ENCODE measurements at places on chromosomes 2 and 18.

DNA sequence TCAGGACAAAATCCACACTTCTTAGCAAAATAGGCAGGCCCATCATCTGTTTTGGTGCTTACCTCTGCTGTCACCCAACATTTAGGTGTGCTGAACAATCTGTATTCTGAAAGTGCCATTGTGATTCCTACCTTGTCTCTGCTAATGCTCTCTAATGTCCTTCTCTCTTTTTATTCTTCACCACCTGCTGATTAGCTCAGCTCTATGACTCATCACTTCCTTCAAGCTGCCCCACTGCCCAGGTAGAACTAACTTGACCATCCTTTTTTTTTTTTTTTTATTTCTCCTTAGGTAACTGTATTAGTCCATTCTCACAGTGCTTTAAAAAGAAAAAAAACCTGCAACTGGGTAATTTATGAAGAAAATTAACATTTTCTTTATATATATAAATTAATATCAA, 478.7 kb upstream of the POU3F3 start:
- no peak for DNase-seq

DNA sequence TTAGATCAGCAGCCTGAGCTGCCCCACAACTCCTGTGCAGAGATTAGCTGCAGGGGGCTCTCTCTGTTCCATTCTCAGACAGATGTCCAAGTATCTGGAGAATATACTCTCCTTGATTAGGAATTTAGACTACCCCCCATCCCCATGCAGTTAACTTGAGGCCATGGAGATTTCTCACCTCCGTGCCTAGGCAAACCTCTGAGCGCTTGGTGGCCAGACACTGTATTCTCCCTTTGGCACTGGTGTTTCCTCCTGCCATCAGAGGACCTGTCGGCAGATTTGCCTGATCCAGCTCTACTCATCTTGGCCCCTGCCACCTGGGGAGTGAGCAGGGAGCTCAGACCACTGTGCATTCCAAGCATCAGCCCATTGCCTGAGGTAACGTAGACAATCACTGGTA, 48.3 kb downstream of the ZNF804A start:
- DNase-seq = no peak

GRCh38 chr2:233428008-233428407, 73.7 kb downstream of the DGKD start:
- DNase-seq = no peak

DNA sequence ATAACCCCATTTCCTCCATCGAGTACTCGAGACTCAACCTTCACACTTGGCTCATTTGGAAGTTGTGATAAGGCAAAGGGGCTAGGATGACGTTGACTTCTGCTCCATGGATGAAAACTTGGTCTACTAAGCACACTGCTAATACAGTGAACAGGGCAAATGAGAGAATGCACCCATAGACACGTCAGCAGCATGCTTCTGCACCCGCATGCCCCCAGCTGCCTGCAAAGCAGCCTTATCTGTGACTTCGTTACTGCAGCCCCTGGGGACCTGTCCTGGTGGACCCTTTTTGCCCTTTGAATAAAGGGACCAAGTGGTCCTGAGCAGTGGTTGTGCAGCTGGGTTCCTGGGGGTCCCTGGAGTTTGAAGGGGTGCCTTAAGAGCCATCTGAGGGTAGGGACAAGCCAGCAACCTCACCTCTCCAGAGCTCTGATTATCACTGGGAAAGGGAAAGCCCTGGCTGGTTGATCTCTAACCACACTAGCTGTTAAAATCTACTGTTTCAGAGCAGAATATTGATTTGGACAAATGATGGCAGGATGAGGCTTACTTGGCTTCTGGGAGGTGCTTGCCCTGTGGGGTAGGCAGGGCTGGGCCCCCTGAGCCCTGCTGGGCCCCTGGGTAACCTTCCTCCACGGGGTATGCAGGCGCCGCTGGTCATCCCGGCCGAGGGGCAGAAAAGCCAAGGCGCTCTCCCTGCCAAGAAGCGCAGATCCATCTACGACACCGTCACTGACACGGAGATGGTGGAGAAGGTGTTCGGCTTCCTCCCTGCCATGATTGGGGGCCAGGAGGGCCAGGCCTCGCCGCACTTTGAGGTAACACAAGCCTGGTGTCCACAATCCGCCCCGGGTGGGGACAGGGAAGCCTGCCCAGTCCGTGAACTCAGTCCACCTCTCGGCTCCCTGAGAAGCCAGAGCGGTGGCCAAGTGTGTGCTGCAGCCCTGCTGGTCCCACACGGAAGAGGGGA, 37.6 kb upstream of the GPR17 start:
- DNase-seq = no peak

DNA sequence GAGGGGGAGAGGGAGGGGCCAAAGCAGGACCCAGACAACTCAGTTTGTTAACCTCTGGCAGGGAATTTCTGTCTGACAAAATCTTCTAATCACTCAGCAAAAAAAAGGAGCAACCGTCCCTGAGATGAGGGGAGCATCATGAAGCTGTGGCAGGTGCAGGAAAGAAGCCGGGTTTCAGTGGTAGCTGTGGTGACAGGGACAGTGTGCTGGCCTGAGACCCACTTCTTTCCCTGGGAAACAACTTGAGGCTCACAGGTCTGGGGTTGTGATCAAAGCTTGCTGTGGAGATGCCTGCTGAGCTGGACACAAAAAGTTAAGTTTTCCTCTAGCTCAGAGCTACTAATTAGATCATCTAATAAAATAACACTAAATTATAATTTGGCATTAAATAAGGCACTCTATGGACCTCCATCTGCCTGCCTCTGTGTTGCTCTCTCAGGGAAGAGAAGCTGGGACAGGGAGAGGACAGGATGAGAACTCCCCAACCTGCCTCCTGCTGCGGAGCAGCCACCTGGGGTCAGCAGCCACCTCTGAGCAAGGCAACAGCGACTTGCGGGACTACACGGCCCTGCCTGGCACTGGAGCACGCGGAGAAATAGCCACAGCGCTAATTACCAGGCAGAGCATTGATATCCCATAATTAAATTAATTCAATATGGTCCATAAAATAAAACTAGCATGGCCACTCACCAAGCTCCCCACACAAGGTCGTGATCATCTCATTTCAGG, 104.6 kb upstream of the TEX51 start:
- DNase-seq = no peak

DNA sequence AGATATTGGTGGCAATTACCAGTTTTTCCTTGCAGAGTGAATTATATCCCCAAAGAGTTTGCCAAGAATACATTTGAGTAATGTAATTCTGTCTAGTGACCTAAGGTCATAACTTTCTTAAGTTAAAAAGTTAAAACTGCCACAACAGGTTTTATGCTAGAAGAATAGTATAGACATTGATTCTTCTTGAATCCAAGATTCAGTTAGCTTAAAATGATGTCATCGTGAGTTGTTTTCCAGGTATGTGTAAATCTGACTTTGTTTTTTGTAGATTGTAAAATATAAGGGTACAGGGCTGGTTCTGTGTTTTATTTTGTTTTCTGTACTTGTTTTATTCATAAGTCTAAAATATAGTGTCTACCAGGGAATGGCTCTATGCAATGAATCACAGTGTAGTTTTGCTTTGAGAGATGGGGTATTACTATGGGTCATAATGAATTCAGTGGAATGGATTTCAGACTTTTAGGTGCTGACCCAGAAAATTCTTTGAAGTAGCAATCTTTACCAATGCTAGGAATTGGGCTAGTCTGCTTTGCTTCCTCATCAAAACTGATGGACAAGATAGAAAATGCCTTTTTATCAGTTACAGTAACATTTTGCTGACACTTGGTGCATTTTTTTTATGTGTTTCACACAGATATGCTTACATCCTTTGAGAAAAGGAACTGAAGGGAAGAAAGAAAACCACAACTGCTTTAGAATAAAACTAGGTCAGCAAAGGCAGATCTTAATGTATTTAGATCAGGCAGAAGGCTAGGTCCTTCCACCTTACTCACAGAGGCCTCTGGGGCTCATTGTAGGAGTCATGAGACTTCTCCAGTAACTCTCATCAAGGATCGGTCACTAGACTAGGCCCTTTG, 20.8 kb upstream of the MGAT5 start:
- DNase-seq = no peak

DNA sequence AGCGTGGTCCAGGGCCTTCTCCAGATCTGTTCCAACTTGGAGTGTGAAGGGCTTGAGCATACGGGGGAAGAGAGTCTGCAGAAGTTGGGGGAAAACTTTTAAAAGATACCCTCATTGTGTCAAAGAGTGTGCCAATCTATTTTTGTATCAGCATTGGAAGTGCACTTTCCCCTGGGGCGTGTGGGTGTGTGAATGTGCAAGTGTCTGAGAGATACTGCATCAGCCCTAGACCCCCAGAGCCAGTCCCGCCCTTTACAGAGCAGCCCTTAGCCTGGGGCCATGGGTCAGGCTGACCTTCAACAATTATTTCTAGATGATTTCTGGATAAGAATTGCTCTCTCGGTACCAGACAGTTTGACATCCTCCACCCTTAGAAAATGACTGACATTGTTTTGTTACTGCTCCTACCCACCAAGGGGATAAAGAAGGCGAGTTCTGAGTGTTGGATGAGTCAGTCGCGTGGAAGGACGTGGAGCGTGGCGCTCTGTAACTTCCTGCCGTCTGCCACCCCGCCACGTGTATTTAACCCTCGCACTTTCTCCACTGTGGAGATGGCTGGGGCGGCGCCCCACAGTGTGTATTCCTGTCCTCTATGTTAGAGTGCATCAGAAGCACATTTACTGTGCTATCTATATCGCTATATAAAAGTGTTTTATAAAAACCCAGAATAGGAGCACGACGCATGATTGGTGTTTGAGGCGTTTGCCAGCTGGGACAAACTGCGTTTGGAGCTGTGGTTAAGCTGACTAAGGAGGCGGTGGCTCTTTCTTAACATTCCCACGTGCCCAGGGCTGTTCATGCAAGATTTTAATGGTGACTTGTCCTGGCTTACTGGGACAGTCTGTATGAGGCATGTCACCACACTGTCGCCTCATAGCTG, 122.6 kb downstream of the CABLES1 start:
- no peak for DNase-seq

DNA sequence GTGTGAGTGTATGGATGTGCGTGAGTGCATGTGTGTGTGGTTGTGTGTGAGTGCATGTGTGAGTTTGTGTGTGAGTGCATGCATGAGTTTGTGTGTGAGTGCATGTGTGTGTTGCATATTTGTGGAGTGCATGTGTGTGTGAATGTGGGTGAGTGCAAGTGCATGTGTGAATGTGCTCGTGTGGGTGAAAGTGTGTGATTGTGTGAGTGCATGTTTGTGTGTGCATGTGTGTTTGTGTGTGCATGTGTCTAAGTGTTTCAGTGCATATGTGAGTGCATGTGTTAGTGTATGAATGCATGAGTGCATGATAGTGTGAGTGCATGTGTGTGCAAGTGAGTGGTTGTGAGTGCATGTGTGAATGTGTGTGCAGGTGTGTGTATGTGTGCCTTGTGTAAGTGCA, 343.4 kb upstream of the SALL3 start:
- no peak for DNase-seq

DNA sequence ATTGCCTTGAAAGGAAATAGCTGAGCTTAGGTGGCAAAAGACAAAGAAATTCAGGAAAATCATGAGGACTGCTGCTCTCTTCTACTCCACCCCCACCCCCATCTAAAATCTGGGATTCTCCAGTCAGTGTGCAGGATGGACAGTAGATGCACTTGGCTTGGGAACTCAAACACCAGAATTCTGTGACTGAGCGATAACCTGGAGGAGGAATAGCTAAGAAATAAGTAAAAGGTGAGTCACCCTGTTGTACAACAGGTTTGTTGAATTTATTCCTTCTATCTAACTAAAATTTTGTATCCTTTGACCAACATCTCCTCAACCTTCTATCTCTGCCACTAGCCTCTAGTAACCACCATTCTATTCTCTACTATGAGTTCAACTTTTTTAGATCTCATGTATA, 1029.9 kb upstream of the ACVR2A start:
- DNase-seq = no peak

DNA sequence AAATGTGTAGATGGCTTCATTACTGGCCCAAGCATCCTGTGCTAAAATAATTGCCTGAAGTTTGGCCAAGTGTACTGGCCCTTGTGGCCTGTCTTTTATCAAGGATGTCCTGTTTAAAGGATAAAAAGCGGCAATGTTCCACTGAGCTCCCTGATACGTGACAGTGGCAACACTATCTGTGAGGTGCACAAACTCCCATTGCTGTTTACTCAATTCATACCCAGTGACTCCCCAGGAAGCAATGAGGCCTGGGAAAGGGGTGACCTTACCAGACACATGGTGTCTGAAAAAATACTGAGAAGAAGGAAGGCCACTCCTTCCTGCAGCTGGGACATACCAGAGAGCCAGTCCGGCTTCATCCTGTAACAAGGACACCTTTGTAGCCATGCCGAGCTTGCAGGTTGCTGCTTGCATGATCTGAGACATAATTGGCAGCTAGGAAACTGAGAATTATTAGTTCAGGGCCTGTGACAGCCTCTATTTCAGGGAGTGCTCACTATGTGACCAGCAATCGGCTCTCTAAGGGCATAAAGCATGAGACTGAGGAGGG, 198.5 kb upstream of the LRATD1 start:
- no peak for DNase-seq
